HFFc6 (cell line): ENCODE measurements at places on chromosomes 2 and 18. TPM values are rescaled to one million over a fixed set of nuclear protein-coding genes. Genes with fewer than 3 reads are reported as not detected.

GREB1L gene
- 1.9 to 9.0 TPM (median 7.4 TPM) in 3 replicates for total RNA-seq

EGR4 gene
- not detected in 3 replicates for total RNA-seq

MAPRE2 gene
- 21.4 to 39.1 TPM (median 36.1 TPM) in 3 replicates for total RNA-seq

C1GALT1C1L gene
- not detected in 3 replicates for total RNA-seq

PSMD1 gene
- total RNA-seq = 125 to 172 TPM (median 147 TPM) in 3 replicates

CXCR4 gene
- total RNA-seq = not detected in 3 replicates

SERPINB12 gene
- not detected in 2 replicates for total RNA-seq

MC4R gene
- not detected in 3 replicates for total RNA-seq

CETN1 gene
- not detected in 3 replicates for total RNA-seq

THOC1 gene
- total RNA-seq = 14.3 to 18.2 TPM (median 16.8 TPM) in 3 replicates

FER1L5 gene
- total RNA-seq = not detected in 3 replicates

IL1B gene
- total RNA-seq = 1.2 to 6.4 TPM (median 1.5 TPM) in 3 replicates

POTEC gene
- not detected in 3 replicates for total RNA-seq

DNAJC10 gene
- 119 to 138 TPM (median 137 TPM) in 3 replicates for total RNA-seq

UNC80 gene
- not detected in 3 replicates for total RNA-seq

NOSTRIN gene
- not detected in 3 replicates for total RNA-seq

SEH1L gene
- 58.1 to 65.3 TPM (median 58.2 TPM) in 3 replicates for total RNA-seq

CAPN10 gene
- 14.5 to 18.0 TPM (median 16.7 TPM) in 3 replicates for total RNA-seq

EXOC6B gene
- 23.6 to 27.9 TPM (median 26.7 TPM) in 3 replicates for total RNA-seq
